HAP-1 (cell line): ENCODE measurements at places on chromosomes 6 and 20.

- DNase-seq, result peak; percentile 46
Measured at GRCh38 chr6:89952686-89953085, 58.4 kb downstream of the GJA10 start.

- DNase-seq, result no peak
Measured at GRCh38 chr20:22815206-22815551, 219.9 kb upstream of the SSTR4 start.

DNA sequence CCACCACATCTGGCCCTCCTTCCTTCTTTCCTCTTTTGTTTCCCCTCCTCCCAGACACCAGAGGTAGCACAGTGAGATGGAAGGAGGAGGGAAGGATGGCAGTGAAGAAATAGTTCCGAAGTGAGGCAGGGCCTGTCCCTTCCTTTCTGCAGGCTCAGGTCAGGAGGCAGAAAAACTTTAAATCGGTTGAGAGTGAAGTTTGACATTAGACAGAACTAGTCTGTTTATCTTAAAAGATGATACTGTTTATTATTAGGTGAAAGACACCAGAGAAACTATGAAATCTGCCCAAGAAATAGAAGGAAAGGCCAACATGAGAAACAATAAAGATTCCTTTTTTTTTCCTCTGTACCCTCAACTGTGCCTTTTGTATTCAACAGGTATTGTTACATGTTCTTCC lies 670.3 kb downstream of the UTRN start:
- DNase-seq, result no peak

DNA sequence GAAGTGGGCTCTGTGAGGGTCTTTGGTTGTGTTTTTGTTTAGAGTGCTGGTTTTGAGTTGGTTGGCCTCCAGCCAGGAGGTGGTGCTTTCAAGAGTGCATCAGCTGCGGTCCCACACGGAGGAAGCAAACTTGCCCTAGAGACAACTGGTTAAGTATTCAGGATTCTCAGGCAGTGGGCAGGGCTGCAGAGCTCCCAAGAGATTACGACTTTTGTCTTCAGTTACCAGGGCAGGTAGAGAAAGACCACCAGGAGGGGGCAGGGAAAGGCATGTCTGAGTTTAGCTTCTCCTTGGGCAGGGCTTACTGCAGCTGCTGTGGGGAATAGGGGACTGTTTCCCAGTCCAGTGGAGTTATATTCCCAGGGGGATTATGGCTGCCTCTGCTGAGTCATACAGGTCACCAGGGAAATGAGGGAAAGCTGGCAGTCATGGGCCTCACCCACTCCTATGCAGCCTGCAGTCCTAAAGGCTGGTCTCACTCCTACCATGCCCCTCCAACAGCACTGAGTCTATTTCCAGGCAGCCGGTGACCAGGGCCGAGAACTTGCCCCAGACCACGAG lies 64.3 kb downstream of the TTI1 start:
- no peak for DNase-seq

GRCh38 chr20:1062334-1063010 lies 55.9 kb upstream of the PSMF1 start:
- DNase-seq, result no peak

DNA sequence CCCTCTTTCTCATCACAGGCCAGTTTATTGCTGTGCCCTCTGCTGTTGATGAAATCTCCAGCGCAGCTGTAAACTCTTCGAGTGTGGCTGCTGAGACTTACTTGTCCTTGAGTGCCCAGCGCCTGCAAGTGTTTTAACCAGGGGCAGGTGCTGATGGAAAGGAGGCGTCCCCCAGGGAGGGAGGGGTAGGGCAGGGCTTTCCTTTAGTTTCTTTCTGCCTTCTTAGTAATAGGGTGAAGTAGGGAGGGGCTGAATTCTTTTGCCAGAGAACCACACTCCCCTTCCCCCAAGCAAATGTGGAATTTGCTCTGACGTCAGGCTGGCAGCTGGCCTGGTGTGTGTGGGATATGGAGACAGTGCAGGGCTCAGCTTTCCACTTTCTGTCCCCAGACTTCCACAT lies 61.2 kb downstream of the IGF2R start:
- DNase-seq, result peak; percentile 45

- no peak for DNase-seq
Measured at GRCh38 chr6:1630771-1631217, 21.1 kb downstream of the FOXC1 start.

DNA sequence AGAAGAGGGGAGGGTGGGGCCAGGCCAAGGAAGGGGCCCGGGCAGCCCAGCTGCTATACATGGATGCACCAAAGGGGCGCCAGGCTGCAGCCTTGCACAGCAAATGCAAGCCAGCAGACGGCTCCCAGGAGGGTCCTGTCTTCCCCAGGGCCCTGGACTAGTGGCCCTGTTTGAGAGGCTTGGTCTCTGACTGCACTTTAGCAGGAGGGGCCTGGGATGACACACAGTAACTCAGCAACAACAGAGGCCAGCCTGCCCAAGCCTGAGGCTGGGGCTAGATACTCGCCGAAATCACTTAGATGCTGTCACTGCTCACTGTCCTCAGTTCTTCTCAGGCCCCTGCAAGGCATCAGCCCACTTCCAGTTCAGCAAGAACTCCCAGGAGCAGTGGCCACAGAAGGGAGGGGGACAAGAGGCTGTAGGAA lies 73.5 kb downstream of the TRAM2 start:
- DNase-seq, result no peak

DNA sequence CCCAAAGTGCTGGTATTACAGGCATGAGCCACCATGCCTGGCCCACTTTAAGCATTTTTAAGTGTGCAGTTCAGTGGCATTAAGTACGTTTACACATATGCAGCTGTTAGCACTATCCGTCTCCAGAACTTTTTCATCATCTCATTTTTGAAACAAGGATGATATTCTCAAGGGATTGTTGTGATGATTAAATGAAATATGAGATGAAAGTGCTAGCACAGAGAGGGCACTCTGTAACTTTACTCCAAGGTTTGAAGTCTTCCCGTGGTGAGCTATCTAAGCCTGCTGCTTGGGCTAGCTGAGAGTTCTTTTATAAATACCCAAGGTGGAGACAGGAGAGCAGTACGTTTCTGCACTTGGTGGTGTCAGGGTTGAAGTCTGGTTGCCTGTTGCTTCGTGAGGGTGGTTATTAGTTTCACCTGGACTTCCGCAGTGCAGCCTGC lies 6.6 kb downstream of the TM9SF4 start:
- no peak for DNase-seq

DNA sequence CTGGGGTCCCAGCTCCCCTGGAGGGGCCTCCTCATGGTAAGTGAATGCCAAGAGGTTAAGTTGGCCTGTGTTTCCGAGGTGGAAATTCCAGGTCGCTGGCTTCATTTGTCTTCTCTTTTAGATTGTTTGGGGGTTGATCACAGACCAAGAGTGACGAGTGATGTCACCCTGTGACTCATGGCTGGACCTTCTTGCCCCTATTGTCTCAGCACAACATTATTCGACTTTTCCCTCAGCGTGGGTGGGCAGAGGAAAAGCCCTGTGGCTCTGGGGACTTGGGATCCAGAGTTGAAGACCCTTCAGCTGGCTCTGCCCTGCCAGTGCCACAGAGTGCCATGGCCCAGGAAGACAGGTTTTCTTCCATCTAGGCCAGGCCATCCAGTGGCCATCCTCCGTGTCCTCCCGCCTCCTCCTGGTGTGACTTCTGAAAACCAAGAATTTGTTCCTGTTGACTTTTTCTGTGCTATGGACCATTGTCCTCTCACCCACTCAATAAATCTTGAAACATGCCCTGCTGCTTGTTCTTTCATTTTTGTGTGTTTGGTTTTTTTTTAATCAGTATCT lies 15.4 kb upstream of the SNHG17 start:
- DNase-seq, result no peak

- DNase-seq, result peak; percentile 42
Measured at GRCh38 chr6:2970034-2970685, 1.2 kb downstream of the SERPINB6 start.

GRCh38 chr6:28225056-28225834 lies at the start of gene ZSCAN9:
TSS of gene ZSCAN9 (plus strand) at chr6:28225275. CDS start at chr6:28227085, 1,810 bp downstream.
- peak; percentile 92 for DNase-seq

GRCh38 chr6:36729161-36729524 lies 31.5 kb downstream of the RAB44 start:
- no peak for DNase-seq

GRCh38 chr6:89411145-89412070 lies 665 bp downstream of the RRAGD start:
- peak; percentile 26 for DNase-seq

DNA sequence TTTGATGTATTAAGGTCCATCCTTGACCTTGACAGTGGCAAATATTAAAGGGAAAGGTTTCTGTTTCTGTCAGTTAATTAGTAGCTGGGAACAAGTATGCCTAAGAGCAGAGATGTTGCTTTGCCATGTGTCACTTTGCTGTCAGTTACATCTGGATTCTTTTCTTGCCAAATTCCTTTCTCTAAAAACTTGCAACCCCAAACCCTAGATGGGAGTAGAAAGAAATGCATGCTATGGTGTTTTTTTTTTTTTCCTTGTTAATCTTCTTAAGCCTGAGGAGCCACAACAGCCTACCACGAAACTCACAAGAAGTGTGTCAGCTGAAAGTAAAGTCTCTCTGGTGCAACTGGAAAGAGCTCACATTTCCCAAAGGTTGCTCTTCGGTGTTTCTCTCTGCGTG lies 18.0 kb upstream of the CLDN20 start:
- DNase-seq, result no peak

- no peak for DNase-seq
Measured at GRCh38 chr20:3275064-3275935, 36.3 kb upstream of the SLC4A11 start.

- no peak for DNase-seq
Measured at GRCh38 chr20:25389858-25390537, 637 bp downstream of the ABHD12 start.

DNA sequence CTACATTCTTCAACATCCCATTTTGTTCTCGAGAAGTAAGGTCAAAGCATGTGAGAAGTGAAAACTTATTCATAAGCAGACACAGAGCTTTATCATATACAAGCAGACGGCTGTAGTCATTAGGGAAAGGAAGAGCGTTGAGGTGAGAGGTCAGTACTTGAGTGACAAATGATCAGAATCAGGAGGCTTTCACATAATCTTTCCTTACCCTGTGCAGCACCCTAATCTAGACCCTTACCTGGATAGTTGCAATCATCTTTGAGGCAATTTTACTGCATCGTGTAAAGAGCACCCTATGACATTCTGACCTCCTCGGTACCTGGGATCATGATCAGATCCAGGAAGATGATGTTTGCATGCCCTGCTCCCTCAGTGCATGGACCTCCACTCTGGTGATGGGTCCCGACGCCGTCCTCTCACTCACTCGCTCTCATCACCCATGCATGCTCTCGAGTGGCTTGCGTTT lies 62.7 kb downstream of the RNF182 start:
- no peak for DNase-seq

DNA sequence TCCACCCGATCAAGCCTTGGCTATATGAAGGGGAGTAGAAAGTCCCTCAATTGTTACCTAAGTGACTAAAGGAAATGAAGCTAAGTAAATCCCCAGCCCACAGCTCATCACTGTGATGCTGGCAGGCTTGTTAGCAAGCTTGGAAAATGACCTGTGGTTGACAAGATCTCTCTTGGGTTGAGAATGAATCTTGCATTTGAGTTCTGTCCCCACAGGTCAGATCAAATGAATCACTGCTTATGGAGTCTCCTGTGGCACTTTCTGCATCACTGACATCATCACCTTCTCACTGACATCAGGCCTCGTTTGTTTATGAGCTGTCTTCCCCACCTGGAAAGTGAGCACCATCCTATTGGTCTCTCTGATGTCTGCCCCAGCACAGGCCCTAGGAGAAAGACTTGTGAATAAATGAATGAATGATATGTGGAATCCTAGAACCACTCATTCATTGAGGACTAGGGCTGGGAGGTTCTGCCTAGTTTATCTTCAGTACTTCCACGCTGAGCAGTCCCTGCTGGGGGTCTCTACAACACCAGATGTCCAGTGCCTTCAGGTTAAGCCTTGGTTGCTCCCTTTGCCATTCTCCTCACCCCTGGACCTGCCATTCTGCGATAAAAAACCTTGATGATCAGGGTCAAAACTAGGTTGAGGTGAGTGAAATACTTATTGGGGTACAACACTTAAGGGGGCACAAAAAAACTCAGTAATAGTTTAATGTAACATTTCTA lies 318.4 kb upstream of the MOCS1 start:
- no peak for DNase-seq

GRCh38 chr6:7126754-7127153 lies 19.0 kb downstream of the RREB1 start:
- DNase-seq, result no peak

DNA sequence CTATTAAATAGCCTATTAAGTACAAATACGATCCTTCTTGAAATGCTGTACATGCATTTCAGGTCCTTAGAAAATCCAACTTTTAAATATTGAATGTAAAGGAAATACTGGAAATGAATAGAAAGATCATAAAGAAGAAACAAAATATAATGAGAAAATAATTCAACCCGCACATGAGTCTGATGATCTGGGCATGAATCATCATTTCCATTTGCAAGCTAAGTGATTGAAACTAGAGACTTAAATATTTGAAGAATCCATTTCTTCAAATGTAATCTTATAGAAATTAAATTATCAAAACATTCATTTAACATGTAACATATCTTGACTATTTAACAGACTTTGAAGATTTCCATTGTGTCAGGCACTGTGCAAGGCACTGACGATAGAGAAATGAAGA lies 977.0 kb downstream of the TFAP2A start:
- no peak for DNase-seq

GRCh38 chr6:83536034-83536646 lies 23.8 kb downstream of the PRSS35 start:
- peak; percentile 84 for DNase-seq

DNA sequence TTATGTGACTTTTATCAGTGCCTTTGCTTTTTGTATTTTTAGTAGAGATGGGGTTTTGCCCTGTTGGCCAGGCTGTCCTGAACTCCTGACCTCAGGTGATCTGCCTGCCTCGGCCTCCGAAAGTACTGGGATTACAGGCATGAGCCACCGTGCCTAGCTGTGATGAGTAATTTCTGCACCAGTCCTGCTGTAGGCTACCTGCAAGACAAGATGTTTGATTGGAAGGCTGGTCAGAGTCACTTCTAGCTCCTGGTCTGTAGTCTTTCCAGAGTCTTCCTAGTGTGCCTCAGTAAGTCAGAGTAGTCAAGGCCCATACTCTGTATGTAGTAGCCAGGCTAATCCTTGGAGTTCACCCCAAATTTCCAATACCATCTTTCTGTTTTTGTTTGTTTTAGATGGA lies 8.9 kb downstream of the TIAM2 start:
- DNase-seq, result no peak

DNA sequence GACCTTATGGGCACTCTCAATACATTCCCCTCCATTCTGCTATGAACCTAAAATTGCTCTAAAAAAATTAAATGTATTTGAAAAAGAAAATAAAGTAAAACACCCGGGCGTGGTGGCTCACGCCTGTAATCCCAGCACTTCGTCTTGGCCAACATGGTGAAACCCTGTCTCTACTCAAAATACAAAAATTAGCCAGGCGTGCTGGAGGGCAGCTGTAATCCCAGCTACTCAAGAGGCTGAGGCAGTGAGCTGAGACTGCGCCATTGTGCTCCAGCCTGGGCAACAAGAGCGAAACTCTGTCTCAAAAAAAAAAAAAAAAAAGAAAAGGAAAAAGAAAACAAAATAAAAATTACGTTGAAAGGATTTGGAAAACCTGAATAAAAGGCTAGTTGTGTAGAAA lies 60.5 kb downstream of the CD164 start:
- DNase-seq, result no peak

- DNase-seq, result no peak
Measured at GRCh38 chr6:156448579-156448978, 328.6 kb upstream of the ARID1B start.
